Activated CD4-positive, alpha-beta memory T cell treated with anti-CD3 and anti-CD28 coated beads for 36 hours (primary cell): ENCODE measurements at places on chromosomes 7 and 10. TPM values are rescaled to one million over a fixed set of nuclear protein-coding genes. Genes with fewer than 3 reads are reported as not detected.

DNA sequence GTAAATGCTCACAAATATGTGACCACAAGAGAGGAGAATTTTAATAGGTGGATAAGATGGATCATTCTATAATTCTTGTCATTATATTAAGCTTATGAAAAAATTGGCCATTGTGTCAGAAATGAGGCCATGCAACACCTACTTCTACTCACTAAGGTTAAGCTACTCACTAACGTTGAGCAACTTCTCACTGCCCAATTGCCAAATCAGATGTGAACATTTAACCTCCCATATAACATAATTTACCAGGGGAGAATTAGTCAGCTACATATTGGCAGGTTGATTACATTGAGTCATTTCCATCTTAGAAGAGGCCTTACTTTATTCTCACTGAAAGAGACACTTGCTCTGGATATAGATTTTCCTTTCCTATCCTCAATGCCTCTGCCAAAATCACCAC, 211.2 kb upstream of the DGKB start:
- H3K36me3 ChIP-seq: no peaks in the 10 kb centered on the region
- H3K4me1 ChIP-seq: no peaks in the 10 kb centered on the region
- H3K27ac ChIP-seq: no peak overlapping the region
- H3K4me3 ChIP-seq: no peak overlapping the region
- no peak for DNase-seq

Gene HIP1
- total RNA-seq: 8.2 TPM

- H3K27me3 ChIP-seq: no peaks in the 10 kb centered on the region
- DNase-seq: no peak
- no peaks in the 10 kb centered on the region for H3K4me1 ChIP-seq
These were observed 222.9 kb upstream of the AGK start for GRCh38 chr7:141328290-141328689.

Gene CUX1
- total RNA-seq: 25.1 TPM

DNA sequence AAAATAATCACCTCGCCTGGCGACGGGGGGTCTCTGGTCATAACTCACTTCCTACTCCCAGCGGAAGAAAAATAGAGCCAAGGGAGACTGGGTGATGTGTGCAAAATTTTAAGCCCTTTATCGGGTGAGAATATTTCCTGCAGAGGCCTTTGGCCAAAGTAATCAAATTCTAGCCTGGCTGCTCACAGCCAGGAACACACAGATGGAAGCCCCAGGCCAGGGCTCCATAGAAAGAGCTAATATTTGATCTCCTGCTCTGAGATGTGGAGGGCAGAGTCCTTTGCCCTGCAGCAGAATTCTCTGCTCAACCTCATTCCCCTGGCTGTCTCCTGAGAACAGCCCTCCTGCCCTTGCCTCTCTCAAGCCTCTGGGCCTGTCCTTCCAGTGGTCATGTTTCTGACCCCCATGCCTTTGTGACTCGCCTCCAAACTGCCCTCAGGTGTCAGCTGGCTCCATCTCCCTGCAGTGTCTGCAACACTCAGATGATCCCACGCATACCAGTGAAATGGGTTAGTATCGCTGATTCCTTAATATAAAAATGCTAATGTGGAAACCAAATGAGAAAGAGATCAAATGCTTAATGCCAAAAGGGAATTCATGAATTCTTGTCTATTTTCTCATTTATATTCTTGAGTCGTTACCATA, 34.5 kb downstream of the FRMD4A start:
- H3K36me3 ChIP-seq: peaks cover 3% of the 10 kb centered on the region
- no peak for DNase-seq
- no peaks in the 10 kb centered on the region for H3K4me1 ChIP-seq

Gene ADIRF
- not detected for total RNA-seq

DNA sequence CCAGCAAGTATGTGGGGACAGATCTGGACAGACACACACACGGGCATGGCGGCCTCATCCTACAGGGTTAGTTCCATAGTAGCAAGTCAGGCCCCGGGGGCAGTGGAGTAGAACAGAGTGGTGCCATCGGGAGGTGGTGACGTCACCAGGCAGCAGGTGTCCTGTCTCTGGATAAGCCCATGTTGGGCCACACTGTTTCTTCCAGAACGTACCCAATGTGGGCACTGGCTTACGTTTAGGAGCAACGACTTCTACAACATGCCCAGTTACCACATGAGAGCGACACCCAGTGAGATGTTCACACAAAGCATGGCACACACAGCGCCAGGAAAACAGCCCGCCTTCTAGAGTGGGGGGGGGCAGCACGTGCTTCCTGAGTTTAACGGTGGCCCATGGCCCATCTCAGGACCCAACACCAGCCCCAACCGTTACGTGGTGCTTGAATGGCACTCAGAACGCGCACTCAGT, 67.8 kb downstream of the CTBP2 start:
- no peak overlapping the region for H3K27ac ChIP-seq
- peaks cover 6% of the 10 kb centered on the region for H3K27me3 ChIP-seq
- H3K36me3 ChIP-seq: no peaks in the 10 kb centered on the region
- H3K4me1 ChIP-seq: no peaks in the 10 kb centered on the region
- no peak overlapping the region for H3K4me3 ChIP-seq

Gene TACC2
- not detected for total RNA-seq

- peaks cover 21% of the 10 kb centered on the region for H3K4me1 ChIP-seq
- H3K27ac ChIP-seq: peak overlapping the region; percentile 67
- no peaks in the 10 kb centered on the region for H3K27me3 ChIP-seq
- H3K4me3 ChIP-seq: peak overlapping the region; percentile 79
- no peak for DNase-seq
These were observed 1.5 kb downstream of the ARHGAP21 start for GRCh38 chr10:24722131-24722675.

Gene THSD7A
- not detected for total RNA-seq

Gene RPA3
- 214 TPM for total RNA-seq

DNA sequence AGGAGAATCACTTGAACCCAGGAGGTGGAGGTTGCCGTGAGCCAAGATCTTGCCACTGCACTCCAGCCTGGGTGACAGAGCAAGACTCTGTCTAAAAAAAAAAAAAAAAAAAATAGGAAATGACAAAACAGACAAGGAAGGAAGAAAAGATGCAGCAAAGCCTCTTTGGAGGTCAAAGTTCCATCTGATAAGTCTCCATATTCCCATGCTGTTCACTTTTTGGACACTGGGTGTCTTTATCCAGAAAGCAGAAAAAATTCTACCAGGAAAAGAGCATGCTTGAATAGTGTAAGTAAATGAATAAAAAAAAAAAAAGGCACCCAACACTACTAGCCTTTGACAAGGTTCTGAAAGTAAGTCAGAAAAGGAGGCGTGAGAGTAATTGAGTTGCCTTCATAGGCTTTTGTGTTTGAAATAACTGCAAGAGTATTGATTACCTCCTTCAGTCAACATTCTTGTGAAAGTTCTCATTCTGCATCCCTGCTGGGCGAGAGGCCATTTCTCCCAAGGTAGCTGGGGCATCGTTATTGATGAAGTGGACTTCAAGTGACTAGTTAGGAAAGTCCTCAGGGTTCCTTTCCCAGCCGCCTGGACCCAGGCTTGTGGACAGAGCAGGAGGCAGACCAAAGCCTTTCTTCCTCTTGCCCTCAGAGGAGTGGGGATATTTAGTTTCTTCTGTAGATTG, 133.3 kb upstream of the KIF5B start:
- H3K27me3 ChIP-seq: no peaks in the 10 kb centered on the region
- no peaks in the 10 kb centered on the region for H3K36me3 ChIP-seq
- H3K4me3 ChIP-seq: no peak overlapping the region
- no peak for DNase-seq
- no peak overlapping the region for H3K27ac ChIP-seq

DNA sequence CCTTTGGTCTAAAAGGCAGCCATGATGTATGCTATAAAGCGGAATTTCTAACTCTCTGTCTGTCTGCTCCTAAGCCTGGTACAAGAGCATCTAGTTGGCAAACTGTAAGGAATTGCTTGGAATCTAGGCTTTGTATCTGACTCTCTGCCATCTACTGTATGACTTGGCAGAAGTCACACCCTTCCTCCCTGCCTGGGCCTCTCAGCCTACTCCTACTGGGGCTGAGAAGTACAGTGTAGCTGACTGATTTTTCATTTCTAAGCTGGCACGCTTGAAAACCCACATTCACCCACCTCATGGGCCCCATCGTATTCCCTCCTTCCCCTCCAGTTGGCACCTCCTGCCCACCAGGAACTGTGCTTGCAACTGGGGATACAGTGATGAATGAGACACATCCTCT, 435.2 kb downstream of the PLXNA4 start:
- H3K4me3 ChIP-seq: no peak overlapping the region
- no peak for DNase-seq
- no peaks in the 10 kb centered on the region for H3K36me3 ChIP-seq
- no peaks in the 10 kb centered on the region for H3K4me1 ChIP-seq
- no peak overlapping the region for H3K27ac ChIP-seq
- H3K27me3 ChIP-seq: peaks cover 2% of the 10 kb centered on the region
